Transverse colon (tissue), 4 donors: ENCODE measurements at places on chromosomes 4 and X. TPM values are rescaled to one million over a fixed set of nuclear protein-coding genes. Genes with fewer than 3 reads are reported as not detected.
A peak's percentile ranks its signal among the peaks of the same experiment; 100 is the strongest.

- no peak overlapping the region for H3K27ac ChIP-seq
- H3K4me3 ChIP-seq, result no peak overlapping the region
- no peak for DNase-seq
- no peaks in the 10 kb centered on the region for H3K27me3 ChIP-seq
- H3K4me1 ChIP-seq, result no peaks in the 10 kb centered on the region
Measured at GRCh38 chrX:27863809-27864208, 56.0 kb downstream of the MAGEB10 start.

GRCh38 chr4:105305019-105305836 lies 158.6 kb downstream of the TET2 start:
- no peaks in the 10 kb centered on the region for H3K27me3 ChIP-seq
- H3K4me3 ChIP-seq, result no peak overlapping the region
- H3K4me1 ChIP-seq, result no peaks in the 10 kb centered on the region
- H3K27ac ChIP-seq, result no peak overlapping the region
- DNase-seq, result no peak
- no peaks in the 10 kb centered on the region for H3K36me3 ChIP-seq

DNA sequence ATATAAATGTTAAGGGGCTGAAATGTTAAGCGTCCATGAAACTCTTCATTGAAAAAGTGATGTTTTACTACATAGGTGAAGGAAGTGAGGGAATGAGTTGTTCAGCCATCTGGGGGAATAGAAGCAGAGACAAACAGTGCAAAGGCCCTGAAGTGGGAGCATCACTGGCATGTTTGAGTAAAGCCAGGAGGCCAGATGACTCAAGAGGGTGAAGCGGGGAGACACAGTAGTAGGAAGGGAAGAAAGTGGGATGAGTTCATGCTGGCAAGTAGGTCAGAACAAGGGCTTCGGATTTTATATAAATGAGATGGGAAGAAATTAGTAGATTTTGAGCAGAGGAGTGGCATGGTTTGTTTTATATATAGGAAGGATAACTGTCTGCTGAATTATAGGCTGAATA lies 112.5 kb upstream of the MAP9 start:
- DNase-seq, result no peak
- H3K27ac ChIP-seq, result no peak overlapping the region
- no peaks in the 10 kb centered on the region for H3K4me1 ChIP-seq
- H3K4me3 ChIP-seq, result no peak overlapping the region

GRCh38 chr4:143240939-143241679 lies 56.4 kb downstream of the USP38 start:
- no peak overlapping the region for H3K4me3 ChIP-seq
- no peak overlapping the region for H3K27ac ChIP-seq
- no peak for DNase-seq
- peaks cover 8% of the 10 kb centered on the region for H3K4me1 ChIP-seq

GRCh38 chrX:116226665-116227484 lies 56.3 kb downstream of the AGTR2 start:
- no peaks in the 10 kb centered on the region for H3K4me1 ChIP-seq
- no peaks in the 10 kb centered on the region for H3K36me3 ChIP-seq
- H3K27me3 ChIP-seq, result no peaks in the 10 kb centered on the region
- H3K27ac ChIP-seq, result no peak overlapping the region

- peak; percentile 63 for DNase-seq
- no peaks in the 10 kb centered on the region for H3K27me3 ChIP-seq
- peaks cover 21% of the 10 kb centered on the region for H3K4me1 ChIP-seq
- no peaks in the 10 kb centered on the region for H3K36me3 ChIP-seq
Measured at GRCh38 chr4:56787380-56787779, 34.1 kb downstream of the SPINK2 start.

- no peaks in the 10 kb centered on the region for H3K4me1 ChIP-seq
- no peak overlapping the region for H3K27ac ChIP-seq
- DNase-seq, result no peak
- no peaks in the 10 kb centered on the region for H3K36me3 ChIP-seq
- H3K27me3 ChIP-seq, result no peaks in the 10 kb centered on the region
Measured at GRCh38 chr4:108483079-108483478, 137.3 kb upstream of the RPL34 start.

DNA sequence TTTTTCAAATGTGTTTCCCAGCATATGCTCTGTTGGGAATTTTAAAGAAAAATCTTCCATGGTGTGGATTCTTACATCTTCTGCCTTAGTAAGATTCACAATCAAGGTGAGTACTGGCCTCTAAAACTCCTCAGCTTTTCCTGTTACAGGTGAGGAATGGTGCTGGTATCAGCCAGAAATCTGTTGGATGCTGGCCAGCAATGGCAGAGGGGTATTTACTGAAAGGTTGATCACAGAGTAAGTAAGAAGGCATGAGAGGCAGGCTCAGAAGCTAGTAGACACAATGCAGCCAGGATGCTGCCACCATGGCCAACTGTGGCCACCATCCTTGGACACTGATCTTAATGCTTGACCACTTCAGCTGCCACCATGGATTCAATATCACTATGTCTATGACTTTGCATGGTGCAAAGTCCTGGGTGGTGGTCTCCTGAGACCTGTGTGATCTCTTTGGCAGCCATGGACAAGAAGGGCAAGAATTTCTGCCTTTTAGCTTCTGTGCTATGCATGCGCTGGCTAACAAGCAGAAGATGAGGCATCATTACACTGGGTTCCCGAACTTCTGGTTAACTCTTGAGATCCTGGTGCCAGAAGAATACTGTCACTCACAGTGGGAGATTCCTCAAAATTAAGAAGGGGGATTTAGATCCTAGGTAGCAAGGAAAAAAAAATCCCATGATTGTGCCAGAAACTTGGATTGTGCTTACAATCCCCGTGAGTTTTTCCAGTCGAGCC lies 60.2 kb downstream of the CHRNA9 start:
- no peaks in the 10 kb centered on the region for H3K27me3 ChIP-seq
- no peak overlapping the region for H3K4me3 ChIP-seq
- no peak for DNase-seq
- H3K36me3 ChIP-seq, result no peaks in the 10 kb centered on the region

DNA sequence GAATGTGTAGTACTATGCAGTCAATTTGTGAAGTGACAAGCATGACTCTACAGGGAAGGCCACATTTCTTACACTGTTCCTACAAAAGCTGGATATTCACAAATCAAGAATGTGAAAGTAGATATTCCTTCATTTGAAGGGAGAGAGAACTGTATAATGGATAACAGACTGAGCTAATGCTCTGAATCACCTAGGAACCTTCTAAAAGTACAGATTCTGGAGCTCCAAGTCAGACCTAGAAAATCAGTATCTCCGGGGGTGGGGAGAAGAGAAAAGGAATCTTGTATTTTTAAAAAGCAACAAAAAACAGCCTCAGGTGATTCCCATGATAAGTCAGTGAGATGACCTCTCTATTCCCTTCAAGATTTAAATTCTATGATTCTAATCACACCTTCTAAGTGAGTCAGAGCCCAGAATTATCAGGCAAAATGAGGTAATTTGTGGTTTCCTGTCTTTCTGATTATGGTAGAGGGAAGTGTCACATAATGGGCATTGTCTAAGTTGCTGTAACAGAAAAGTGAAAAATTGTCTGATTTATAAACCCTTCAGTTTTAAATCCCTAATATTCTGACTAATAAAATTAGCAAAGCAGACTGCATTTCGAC lies 80.9 kb downstream of the IL21 start:
- no peaks in the 10 kb centered on the region for H3K27me3 ChIP-seq
- DNase-seq, result no peak
- H3K27ac ChIP-seq, result no peak overlapping the region
- no peaks in the 10 kb centered on the region for H3K36me3 ChIP-seq

DNA sequence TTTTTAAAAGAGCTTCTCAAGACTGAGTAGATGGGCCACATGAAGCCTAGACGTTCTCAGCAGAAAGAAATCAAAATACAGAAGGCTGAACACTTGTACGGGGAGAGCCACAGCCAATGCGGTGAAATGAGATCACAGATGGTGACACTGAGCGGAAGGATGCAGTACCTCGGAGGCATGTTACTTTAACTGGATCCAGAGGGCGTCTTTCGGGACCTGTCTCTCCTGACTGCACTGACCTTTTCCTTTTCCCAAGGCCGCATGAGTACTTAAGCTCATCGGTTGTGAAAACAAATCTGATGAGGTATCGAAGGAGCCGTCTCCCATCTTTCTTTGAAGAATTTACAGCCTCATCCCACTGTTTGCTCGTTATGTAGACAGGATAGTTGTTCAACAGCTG lies 32.6 kb downstream of the BEND4 start:
- H3K4me1 ChIP-seq, result no peaks in the 10 kb centered on the region
- H3K27me3 ChIP-seq, result no peaks in the 10 kb centered on the region
- H3K36me3 ChIP-seq, result no peaks in the 10 kb centered on the region
- no peak for DNase-seq

GRCh38 chr4:147799986-147800555 lies 68.2 kb downstream of the ARHGAP10 start:
- peaks cover 27% of the 10 kb centered on the region for H3K4me1 ChIP-seq
- no peak overlapping the region for H3K4me3 ChIP-seq
- no peak for DNase-seq
- peak overlapping the region; percentile 16 for H3K27ac ChIP-seq

GRCh38 chr4:108466936-108467902 lies 153.2 kb upstream of the RPL34 start:
- DNase-seq, result no peak
- no peaks in the 10 kb centered on the region for H3K27me3 ChIP-seq
- no peak overlapping the region for H3K27ac ChIP-seq
- no peaks in the 10 kb centered on the region for H3K4me1 ChIP-seq
- no peak overlapping the region for H3K4me3 ChIP-seq

- DNase-seq, result no peak
- H3K27ac ChIP-seq, result no peak overlapping the region
- H3K4me3 ChIP-seq, result no peak overlapping the region
Measured at GRCh38 chrX:42975906-42976305, 197.9 kb upstream of the PPP1R2C start.

- no peaks in the 10 kb centered on the region for H3K27me3 ChIP-seq
- no peak overlapping the region for H3K27ac ChIP-seq
- H3K4me1 ChIP-seq, result no peaks in the 10 kb centered on the region
- no peak for DNase-seq
Measured at GRCh38 chr4:107561481-107561880, 158.6 kb downstream of the PAPSS1 start.

DNA sequence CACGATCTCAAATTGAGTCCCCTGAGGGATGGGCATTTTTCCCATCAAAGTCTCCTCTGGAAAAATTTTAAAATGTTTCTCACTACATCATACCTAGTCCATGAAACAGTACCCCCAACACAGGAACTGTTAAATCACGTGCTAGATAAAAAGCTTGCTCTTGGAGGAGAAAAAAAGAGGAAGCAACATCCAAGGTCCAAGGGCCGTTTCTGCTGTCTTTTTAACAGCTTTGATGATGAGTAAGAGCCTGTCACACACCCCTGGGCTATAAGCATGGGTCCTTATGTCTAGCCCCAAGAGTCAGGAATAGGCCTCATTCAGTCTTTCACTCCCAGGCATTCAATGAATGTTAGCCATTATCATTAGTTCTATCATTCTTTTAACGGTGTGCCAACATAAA lies 128.9 kb downstream of the SH3KBP1 start:
- H3K4me1 ChIP-seq, result no peaks in the 10 kb centered on the region
- no peak overlapping the region for H3K27ac ChIP-seq
- no peak overlapping the region for H3K4me3 ChIP-seq
- no peak for DNase-seq

GRCh38 chr4:30460818-30461217 lies 259.4 kb upstream of the PCDH7 start:
- H3K4me1 ChIP-seq, result no peaks in the 10 kb centered on the region
- no peak for DNase-seq
- no peak overlapping the region for H3K27ac ChIP-seq

DNA sequence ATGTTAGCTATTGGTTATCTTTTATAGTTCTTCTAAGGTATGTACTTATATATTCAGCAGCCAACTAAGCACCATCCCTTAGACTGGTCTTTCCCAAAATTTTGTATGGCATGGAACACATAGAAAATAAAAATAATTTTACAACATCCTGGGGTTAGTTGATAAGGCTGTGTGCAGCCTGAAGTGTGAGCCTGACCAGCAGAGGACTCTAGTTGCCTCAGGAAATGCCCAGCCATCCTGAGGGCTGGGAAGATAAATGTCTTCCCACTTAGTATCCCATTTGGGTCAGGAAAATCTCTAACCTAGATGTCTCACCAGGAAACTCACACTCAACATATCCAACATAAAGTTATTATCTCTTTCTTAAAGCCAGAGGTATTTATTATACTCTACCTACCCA lies 251.4 kb upstream of the POF1B start:
- H3K4me1 ChIP-seq, result no peaks in the 10 kb centered on the region
- no peaks in the 10 kb centered on the region for H3K36me3 ChIP-seq
- no peak for DNase-seq
- no peaks in the 10 kb centered on the region for H3K27me3 ChIP-seq
- no peak overlapping the region for H3K4me3 ChIP-seq

- H3K27ac ChIP-seq, result no peak overlapping the region
- H3K27me3 ChIP-seq, result no peaks in the 10 kb centered on the region
- no peak overlapping the region for H3K4me3 ChIP-seq
- no peaks in the 10 kb centered on the region for H3K4me1 ChIP-seq
Measured at GRCh38 chrX:128518508-128518907, 466.3 kb upstream of the ACTRT1 start.

- no peaks in the 10 kb centered on the region for H3K36me3 ChIP-seq
- H3K4me1 ChIP-seq, result no peaks in the 10 kb centered on the region
- H3K27me3 ChIP-seq, result no peaks in the 10 kb centered on the region
- no peak overlapping the region for H3K4me3 ChIP-seq
Measured at GRCh38 chr4:125112536-125112935, 202.2 kb upstream of the FAT4 start.

- no peak for DNase-seq
- no peaks in the 10 kb centered on the region for H3K4me1 ChIP-seq
- H3K4me3 ChIP-seq, result no peak overlapping the region
- H3K36me3 ChIP-seq, result no peaks in the 10 kb centered on the region
- no peaks in the 10 kb centered on the region for H3K27me3 ChIP-seq
Measured at GRCh38 chr4:127182687-127183086, 450.1 kb upstream of the INTU start.

- no peaks in the 10 kb centered on the region for H3K4me1 ChIP-seq
- H3K36me3 ChIP-seq, result no peaks in the 10 kb centered on the region
- no peak overlapping the region for H3K27ac ChIP-seq
Measured at GRCh38 chrX:25650216-25650820, 487.8 kb upstream of the MAGEB18 start.

Gene NKAP
- total RNA-seq, result 14.7 TPM

Gene BTK
- total RNA-seq, result 1.6 TPM

Gene RBM46
- not detected for total RNA-seq

Gene SPATA4
- not detected for total RNA-seq

Gene PLP1
- 4.4 TPM for total RNA-seq

Gene HTN1
- total RNA-seq, result not detected

Gene MAP7D2
- total RNA-seq, result 2.2 TPM

Gene HS3ST1
- not detected for total RNA-seq

Gene CTAG2
- not detected for total RNA-seq

Gene ADGRG4
- total RNA-seq, result not detected

Gene FHDC1
- total RNA-seq, result 15.6 TPM

Gene BCORL1
- total RNA-seq, result 6.7 TPM

Gene BRS3
- not detected for total RNA-seq
